ENCODE measurements at places on chromosomes 12 and 14.

DNA sequence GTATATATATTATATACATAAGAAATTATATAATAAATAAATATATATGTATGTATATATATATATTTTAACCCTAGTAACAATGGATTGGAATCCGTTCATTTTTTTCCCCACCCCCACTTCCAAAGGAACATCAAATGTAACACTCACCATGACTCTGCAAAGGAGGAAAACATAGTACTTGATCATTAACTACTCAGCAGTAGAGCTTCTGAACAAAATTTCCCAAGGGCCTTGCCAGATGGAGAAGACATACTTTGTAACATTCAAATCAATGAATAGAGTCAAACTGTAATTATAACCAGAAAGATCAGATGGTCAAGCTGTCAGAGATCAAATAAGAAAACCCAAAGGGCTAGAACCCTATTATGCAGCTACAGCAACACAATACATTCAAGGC, 126.0 kb upstream of the CNTN1 start:
- H3K27ac ChIP-seq: no peak overlapping the region
- H3K27me3 ChIP-seq: no peaks in the 10 kb centered on the region
- no peaks in the 10 kb centered on the region for H3K4me1 ChIP-seq
- DNase-seq: no peak
- no peak overlapping the region for H3K4me3 ChIP-seq
- H3K36me3 ChIP-seq: no peaks in the 10 kb centered on the region

DNA sequence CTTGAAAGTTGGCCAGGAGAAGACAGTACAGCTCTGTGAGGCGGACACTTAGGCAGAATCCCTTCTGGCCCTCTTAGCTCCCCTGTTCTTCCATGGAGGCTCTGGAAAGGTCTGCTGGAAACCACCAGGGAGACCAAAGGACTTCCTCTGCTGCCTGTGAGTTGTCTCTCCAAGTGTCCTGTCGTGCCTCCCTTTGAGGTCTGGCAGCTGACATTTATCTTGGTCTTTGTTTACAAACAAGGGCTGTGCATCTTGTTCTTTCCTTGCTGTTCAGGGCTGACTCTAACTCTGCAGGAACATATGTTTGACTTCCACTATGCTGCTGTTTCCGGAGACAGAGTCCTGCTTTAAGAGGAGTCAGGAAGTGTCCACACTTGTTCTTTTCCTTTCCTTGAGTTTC, 159.9 kb upstream of the FRMD6 start:
- no peak overlapping the region for H3K27ac ChIP-seq
- no peaks in the 10 kb centered on the region for H3K27me3 ChIP-seq
- H3K4me3 ChIP-seq: no peak overlapping the region
- H3K36me3 ChIP-seq: no peaks in the 10 kb centered on the region
- DNase-seq: no peak

DNA sequence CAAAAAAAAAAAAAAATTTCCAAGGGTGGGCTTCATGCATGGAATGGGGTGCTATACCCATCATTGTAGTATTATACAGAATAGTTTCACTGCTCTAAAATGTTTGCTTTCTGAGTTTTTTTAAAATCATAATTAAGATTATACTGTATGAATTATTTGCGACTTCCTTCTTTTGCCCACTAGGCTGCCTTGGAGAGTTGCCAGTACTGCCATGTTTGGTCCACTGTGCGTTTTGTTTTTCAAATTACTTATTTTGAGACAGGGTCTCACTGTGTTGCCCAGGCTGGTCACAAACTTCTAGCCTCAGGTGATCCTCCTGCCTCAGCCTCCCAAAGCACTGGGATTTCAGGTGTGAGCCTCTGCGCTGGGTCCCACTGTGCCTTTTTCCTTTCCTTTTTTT, 19.9 kb downstream of the PLBD2 start:
- H3K4me3 ChIP-seq: no peak overlapping the region
- H3K27ac ChIP-seq: no peak overlapping the region
- DNase-seq: no peak
- H3K36me3 ChIP-seq: peaks cover 90% of the 10 kb centered on the region
- H3K4me1 ChIP-seq: no peaks in the 10 kb centered on the region

DNA sequence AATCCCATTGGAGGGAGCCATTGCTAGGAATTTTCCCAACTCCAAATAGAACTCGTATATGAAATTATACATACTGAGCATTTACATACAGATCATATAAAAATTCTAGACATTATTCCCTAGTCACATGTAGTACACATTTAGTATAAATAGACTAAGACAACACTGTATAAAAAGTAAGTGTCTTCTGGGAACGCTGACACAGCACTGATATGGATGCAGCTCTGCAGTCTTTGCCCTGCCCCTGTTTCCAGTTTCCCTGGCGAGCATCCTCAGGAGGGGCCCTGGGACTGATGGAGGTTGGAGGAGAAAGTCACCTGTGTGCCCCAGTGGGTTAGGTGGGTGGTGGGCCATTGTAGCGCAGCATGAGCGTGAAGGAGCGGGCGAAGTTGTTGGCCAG, 97.8 kb upstream of the CLMN start:
- no peak for DNase-seq
- H3K27ac ChIP-seq: no peak overlapping the region
- H3K36me3 ChIP-seq: peaks cover 20% of the 10 kb centered on the region
- no peak overlapping the region for H3K4me3 ChIP-seq
- H3K27me3 ChIP-seq: no peaks in the 10 kb centered on the region
